ENCODE measurements at places on chromosomes 13 and 19.

DNA sequence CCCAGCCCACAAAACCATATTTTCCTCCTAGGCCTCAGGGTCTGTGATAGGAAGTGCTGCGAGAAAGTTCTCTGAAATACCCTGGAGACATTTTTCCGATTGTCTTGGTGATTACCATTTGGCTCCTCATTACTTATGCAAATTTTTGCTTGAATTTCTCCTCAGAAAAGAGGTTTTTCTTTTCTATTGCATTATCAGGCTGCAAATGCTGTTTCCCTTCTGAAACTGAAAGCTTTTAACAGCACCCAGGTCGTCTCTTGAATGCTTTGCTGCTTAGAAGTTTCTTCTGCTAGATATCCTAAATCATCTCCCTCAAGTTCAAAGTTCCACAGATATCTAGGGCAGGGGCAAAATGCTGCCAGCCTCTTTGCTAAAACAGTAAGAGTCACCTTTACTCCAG, 434.2 kb downstream of the PCDH20 start:
- no peak for DNase-seq

GRCh38 chr13:31970231-31970930, 61.2 kb upstream of the FRY start:
- no peak for DNase-seq

DNA sequence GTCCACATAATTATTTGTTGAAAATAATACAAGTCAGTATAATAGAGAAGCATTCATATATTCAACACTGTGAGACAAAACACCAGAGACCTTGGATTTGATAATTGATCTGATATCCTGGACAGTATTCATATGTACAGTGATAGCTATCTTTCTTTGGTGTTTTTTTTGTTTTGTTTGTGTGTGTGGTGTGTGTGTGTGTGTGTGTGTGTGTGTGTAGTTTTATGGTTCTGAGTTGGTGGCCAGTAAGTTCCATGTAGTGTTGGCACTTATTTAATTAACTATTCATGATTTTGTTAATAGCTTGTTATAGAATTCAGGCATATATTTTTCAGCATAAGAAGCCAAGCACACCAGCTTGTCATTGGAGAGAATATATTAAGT, 1.6 kb upstream of the ANGPTL6 start:
- DNase-seq: no peak

GRCh38 chr13:114097893-114098688, 34.3 kb downstream of the RASA3 start:
- DNase-seq: no peak

DNA sequence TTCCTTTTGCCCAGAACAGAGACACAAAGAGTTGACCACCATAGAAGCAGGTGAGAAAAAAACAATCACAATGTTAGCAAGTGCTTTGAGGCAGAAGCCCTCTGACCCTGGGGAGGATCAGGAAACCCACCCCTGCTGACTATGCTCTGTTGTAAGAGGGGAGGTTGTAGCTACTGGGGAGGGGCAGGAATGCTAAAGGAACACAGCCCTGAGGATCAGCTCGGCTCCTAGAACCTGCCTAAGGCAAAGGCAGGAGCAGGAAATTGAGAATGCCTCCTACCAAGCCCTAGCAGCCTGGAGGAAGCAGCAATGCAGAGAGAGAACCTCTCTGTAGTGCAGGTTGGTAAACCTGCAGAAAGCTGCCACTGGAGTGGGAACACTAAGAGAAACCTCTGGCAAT, 624.0 kb upstream of the KLF12 start:
- no peak for DNase-seq

Data from 8988T (cell line).